Activated T-cell treated with anti-CD3 and anti-CD28 coated beads for 48 hours (primary cell): ENCODE measurements at places on chromosomes 5 and 9.

DNA sequence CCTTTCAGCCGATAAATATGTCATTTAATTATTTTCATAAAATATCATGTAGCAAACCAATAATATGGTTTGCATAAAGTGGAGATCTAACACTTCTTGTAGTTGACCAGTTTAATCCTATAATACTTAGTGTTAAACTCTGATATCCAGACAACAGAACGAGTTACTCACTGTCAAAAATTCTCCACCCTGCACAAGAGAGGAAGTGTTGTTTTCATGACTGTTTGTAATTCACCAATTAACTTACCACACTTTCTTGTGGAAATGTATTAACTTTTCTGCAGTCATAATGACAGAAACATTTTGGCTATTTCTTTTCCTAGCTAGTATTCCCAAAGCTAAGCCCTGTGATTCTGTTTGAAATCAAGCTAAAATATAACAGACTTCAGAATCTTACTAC, 555.3 kb upstream of the FTMT start:
- DNase-seq = no peak

DNA sequence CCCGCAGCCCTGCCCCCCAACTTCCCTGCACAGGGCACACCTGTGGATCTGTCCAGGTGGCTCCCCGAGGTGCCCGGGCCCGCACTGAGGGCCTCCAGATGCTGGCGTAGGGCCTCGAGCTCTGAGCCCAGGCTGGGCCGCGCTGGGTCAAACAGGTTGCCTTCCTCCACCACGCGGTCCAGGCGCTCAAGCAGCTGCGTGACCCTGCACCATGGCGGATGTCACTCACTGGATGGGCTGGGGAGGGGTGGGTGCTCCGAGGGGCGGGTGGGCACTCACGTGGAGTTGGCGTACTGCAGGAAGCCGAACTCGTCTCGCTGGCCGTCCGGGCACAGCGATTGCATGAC, 5.4 kb downstream of the ABCA2 start:
- no peak for DNase-seq

DNA sequence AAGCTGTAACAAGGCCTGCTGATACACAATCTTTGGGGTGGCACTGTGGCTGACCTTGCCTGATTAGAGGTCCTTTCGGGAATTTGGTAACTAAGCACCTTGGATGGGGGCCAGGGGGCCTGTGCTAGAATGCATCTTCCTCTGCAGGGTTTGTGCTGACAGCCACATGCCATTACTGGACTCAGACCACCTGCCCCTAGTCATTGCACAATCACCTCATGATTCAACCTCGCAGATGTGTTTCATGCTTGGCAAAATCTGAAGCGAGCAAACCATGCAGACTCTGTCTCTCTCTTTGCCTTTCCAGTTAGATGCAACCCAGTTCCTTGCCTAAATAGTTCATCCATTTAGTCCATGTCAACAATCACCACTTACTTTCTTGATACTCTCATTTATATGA, 96.5 kb upstream of the ERCC6L2 start:
- no peak for DNase-seq

GRCh38 chr9:21813575-21814473, 11.4 kb downstream of the MTAP start:
- no peak for DNase-seq
